Bronchial smooth muscle cell (primary cell): ENCODE measurements at places on chromosomes 6 and 20. TPM values are rescaled to one million over a fixed set of nuclear protein-coding genes. Genes with fewer than 3 reads are reported as not detected.

LCA5 gene
- total RNA-seq: 3.4 and 5.7 TPM in 2 replicates

HLA-DRB5 gene
- total RNA-seq: not detected in 2 replicates

RAB44 gene
- total RNA-seq: under 0.01 TPM in 1 of 2 replicates, not detected in the other

TRIM40 gene
- total RNA-seq: not detected in 2 replicates

GSTA1 gene
- total RNA-seq: not detected in 2 replicates

MUC22 gene
- not detected in 2 replicates for total RNA-seq

KHDRBS2 gene
- not detected in 2 replicates for total RNA-seq

THBD gene
- total RNA-seq: 5.7 and 34.8 TPM in 2 replicates

DDO gene
- 0.09 and 0.47 TPM in 2 replicates for total RNA-seq

SLC24A3 gene
- total RNA-seq: under 0.01 TPM in 1 of 2 replicates, not detected in the other

OLIG3 gene
- total RNA-seq: not detected in 2 replicates

C6orf132 gene
- total RNA-seq: 0.63 TPM in 1 of 2 replicates, not detected in the other

WFDC2 gene
- not detected in 2 replicates for total RNA-seq

AKAP12 gene
- 113 and 143 TPM in 2 replicates for total RNA-seq

KCNB1 gene
- total RNA-seq: under 0.01 and 0.17 TPM in 2 replicates

CAPN11 gene
- under 0.01 TPM in 1 of 2 replicates, not detected in the other for total RNA-seq

PRPH2 gene
- 4.9 and 5.2 TPM in 2 replicates for total RNA-seq

JPH2 gene
- under 0.01 TPM in 1 of 2 replicates, not detected in the other for total RNA-seq

APOM gene
- 1.6 and 1.8 TPM in 2 replicates for total RNA-seq

CYP39A1 gene
- 0.79 and 2.2 TPM in 2 replicates for total RNA-seq

OR2H2 gene
- total RNA-seq: not detected in 2 replicates

VNN1 gene
- total RNA-seq: not detected in 2 replicates

CAGE1 gene
- total RNA-seq: under 0.01 and 0.09 TPM in 2 replicates

ZC2HC1B gene
- not detected in 2 replicates for total RNA-seq

OR2B6 gene
- total RNA-seq: not detected in 2 replicates
